ENCODE measurements at places on chromosomes 1 and 21.

DNA sequence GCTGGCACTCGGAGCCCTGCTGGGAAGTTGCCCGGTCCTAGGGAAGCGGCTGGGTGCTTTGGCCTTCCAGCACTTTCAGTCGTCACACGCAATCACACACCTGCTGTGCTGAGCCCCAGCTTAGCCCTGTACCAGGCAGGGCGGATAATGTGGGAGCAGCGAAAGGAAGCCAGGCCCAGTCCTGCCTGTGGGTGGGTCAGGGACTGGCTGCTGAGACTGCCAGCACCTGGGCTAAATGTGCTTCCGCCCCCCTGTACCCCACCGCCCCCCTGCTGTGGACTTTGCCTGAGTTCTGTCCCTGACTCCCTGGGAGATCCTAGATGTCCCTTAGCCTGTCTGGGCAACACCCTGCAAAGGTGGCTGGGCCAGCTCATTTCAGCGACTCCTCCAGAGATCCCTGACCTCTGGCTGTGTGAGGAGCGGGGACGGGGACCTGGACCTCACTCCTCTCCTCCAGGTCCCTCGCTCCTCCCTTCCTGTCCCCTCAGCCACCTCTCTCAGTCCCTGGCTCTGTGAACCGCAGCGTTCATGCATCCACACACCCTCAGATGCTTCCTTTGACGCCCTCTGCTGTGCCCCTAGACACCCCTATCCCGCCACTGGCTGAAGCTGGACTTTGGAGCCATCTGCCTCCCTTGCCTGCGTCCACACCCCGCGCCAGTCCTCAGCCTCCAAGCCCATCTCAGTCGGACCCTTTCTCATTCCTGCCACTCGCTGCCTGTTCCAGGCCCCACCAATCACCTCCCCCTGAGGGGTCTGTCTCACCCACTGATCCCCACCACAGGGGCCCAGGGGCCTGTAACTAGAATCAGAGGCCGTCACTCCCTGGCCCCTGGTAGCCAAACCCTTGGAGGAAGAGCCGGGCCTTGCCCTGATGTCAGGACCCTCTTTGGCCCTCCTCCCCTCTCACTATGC is 1.4 kb downstream of the MMEL1 start:
- no peak for DNase-seq

DNA sequence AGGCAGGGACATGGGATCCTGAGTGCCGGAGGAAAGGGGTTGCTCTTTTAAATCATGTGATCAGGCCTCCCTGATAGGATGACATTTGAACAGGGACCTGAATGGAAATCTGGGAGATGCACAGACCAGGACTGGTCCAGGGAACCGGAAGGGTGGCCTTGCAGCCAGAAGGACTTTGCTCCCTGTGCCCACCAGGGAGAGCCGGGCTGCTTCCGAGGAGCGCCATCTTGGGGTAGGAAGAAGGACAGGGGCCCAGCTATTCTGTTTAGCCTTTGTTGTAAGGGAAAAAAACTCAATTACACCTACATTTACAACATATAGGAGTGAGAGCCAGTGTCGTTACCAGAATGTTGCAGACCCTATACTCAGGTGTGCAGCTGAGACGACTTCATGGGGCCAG is 5.5 kb downstream of the KLHDC7A start:
- DNase-seq, result no peak

- peak; percentile 48 for DNase-seq
Observed at GRCh38 chr1:23838401-23838866, 13.2 kb upstream of the HMGCL start.

DNA sequence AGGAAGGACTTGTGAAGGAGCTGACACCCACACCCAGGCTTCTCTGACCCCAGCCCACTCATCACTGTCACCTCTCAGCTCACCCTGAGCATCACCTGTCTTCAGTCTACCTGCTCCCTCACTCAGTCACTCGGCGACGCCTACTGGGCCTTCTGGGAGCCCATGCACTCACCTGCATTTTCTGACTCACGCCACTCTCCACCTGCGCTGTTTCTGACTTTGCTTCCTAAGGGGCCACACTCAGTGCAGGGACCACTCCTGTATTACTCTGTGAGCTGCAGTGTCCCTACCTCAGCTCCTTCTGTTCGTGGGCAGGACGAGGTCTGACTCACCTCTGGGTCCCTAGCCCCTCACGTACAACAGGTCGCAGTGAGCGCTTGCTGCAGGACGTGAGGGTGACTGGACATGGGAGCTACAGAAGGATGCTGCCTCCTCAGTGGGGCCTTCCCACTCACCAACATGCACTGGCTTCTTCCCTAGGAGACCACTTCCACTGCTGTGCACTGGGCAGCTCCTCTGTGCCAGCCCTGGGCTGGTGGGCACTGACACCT is 102.3 kb downstream of the GLIS1 start:
- DNase-seq, result peak; percentile 11

GRCh38 chr1:182823220-182823619 is 15.9 kb upstream of the DHX9 start:
- no peak for DNase-seq

- no peak for DNase-seq
Observed at GRCh38 chr21:39842741-39843459, 24.3 kb upstream of the PCP4 start.

DNA sequence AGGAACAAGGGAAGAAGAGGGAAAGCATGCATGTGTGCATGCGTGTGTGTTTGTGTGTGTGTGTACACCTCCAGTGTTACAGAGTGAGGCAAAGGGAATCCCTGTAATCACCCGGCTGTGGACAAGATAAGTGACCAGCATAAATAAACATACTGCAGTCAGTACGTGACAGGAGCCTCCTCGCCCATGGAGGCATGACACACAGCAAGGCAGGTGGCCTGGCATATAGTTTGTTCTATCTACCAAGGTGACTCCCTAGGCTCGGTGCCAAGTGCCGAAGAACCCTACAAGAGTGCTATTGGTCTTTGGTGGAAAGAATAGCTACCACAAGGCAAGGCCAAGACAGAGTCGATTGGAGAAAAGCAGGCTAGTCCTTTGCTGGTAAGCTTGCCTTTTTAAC is 31.7 kb upstream of the HEATR1 start:
- no peak for DNase-seq

- no peak for DNase-seq
Observed at GRCh38 chr1:2612591-2613365, 20.0 kb downstream of the MMEL1 start.

DNA sequence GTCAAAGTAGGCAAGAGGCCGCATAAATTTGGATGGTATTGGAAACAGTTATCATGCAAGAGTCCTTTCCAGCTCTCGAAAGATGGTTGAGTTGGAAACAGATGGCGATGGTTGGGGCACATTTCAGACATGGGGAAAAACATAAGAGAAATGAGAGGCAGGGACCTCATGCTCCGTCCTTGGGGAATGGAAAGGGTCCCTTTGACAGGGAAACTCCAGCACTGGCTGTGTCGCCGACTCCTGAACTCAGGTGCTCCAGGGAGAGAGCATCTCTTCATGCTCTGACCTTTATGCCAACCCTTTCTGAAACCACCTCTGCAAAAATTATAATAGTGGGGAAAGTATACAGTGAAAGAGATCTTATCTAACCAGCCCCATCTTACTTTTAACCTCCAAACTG is 36.8 kb upstream of the COL6A2 start:
- DNase-seq, result no peak

DNA sequence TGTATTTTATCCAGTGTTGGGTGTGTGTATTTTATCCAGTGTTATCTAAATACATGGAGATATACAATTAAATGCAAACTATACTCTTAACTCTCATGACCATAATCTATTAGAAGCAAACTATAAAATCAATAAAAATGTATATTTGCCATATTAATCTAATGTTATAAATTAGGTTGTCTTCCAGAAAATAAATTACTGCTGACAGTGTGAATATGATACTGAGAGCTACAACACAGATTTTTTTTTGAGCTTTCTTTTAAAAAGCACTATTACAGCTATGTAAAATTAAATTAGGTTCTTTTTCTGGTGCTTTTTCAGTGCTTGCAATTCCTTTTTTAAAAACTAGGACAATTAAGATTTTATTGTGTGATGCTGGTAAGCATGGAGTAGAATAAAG is 19.0 kb upstream of the GPR52 start:
- DNase-seq, result no peak

DNA sequence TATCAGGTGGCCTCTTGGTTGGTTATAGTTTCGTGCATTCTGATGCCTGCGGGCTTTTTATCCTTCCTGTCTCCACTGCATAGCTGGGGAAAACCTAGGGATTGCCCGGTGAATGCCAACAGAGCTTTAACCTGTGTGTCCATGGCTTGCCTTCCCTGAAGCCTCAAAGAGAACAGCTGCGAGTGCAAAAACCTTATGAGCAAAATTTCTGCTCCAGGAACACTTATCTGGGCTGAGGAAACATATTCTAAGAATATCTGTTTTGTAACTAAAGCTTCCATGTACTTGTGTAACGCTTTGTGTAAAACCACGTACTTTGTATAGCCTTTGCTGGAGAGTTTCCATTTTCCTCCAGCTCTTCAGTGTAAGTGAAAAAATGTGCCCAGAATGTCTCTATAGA is 7.2 kb downstream of the CNST start:
- DNase-seq, result no peak

DNA sequence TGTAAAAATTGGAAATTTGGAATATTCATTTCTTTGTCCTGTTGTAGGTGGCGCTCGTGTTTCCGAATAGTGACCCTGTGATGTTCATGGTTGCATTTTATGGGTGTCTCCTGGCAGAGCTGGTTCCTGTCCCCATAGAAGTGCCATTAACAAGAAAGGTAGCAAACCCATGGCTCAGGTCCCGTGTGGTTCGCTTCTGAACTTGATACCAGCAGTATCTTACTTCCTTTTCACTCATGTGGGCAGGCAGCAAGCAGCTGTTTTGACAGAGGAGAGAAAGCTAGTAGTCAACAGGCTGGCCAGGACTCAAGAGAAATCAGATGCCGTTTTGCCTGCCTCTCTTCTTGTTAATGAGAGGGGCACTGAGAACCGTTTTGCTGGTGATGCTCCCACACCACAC is 72.8 kb downstream of the S100B start:
- DNase-seq, result no peak

DNA sequence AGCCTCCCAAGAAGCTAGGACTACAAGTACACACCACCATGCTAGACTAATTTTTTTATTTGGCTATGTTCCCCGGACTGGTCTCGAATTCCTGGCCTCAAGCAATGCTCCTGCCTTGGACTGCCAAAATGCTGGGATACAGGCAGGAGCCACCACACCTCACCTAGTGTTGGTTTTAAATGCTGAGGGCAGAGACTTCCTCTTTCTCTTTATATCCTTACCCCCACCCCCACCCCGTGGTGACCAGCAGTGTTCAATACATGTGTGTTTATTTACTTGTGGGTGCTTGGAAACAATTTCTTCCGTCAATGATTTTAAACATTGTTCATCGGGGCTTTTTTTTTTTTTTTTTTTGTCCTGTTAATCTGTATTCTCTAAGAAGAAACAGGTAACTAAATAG is 158.9 kb downstream of the ZBTB18 start:
- peak; percentile 21 for DNase-seq

Data from NCI-H146 (cell line).